ENCODE measurements at places on chromosomes 11 and 22.

GRCh38 chr11:5348551-5349194, 2.6 kb upstream of the OR51B6 start:
- DNase-seq = no peak

- DNase-seq = no peak
Observed at GRCh38 chr11:2149864-2150847, 10.9 kb downstream of the INS start.

GRCh38 chr11:1336836-1337646, 27.6 kb upstream of the TOLLIP start:
- no peak for DNase-seq

DNA sequence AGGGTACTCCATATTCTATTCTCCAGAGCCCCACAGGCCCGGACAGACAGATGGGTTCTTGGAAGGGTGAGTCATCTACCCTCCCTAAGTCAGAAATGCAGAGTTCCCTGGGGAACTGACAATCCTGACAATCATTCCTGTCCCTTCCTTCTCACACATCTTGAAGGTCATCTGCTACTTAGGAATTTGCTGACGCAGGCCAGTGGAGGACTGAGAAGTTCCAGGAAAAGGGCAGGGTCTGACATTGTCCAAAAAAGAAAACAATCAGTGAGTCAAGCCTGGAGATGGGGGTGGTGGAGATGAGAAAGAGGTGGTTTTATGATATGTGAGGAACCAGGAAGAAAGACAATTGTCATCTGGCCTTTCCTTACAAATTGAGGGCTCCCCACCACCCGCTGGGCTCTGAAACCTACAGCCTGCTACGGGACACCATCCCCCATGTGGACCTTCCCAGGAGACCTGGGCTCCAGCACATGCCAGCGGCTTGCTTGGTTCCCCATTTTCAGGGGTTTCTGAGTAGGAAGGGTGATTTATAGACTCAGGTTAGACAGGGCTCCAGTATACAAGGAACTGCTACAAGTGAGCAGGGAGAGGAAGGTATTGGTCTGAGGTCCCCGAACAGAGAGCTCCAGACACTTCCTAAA, 12.9 kb downstream of the CD59 start:
- DNase-seq = peak; percentile 96

DNA sequence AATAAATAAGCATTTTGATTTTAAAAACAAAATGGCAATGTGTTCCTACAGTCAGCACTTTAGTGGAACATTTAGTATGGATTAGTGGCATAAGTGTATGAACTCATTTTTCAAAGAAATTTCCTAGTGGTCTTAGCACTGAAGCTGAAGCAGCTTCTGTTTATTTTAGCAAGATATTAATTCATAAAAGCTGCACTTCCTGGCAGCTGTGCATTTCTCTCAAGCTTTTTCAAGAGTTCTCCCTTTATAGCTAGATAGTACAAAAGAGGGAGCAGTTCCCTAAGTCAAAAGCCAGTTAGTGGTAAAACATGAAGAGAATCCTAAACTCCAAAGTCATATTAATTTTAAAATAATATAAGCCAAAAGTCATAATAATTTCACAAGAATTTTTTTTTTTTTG, 1036.0 kb upstream of the CCDC90B start:
- DNase-seq = no peak

- no peak for DNase-seq
Observed at GRCh38 chr11:47766509-47767227, 473 bp downstream of the FNBP4 start.

GRCh38 chr11:44971185-44971584, 20.5 kb upstream of the TP53I11 start:
- DNase-seq = no peak

DNA sequence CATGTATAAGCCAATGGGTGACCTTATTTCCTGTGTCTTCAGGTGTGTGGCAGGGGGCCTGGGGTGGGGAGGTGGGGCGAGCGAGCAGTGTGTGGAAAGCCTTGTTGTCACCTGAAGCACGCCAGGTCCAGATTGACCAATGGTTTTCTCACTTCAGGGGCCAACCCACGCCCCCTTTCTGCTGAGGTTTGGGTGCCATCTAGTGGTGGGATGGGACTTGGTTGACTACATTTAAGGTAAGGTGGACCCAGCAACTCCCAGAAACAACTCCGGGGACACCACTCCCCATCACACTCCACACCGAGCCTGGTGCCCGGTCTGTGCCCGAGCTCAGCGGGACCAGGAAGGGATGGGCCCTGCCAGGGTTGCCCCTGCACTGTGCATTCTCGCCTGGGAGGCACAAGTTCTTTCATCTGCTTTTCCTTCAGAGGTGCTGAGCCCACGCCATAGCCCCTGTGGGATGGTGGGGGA, 40.0 kb downstream of the TPCN2 start:
- DNase-seq = no peak

DNA sequence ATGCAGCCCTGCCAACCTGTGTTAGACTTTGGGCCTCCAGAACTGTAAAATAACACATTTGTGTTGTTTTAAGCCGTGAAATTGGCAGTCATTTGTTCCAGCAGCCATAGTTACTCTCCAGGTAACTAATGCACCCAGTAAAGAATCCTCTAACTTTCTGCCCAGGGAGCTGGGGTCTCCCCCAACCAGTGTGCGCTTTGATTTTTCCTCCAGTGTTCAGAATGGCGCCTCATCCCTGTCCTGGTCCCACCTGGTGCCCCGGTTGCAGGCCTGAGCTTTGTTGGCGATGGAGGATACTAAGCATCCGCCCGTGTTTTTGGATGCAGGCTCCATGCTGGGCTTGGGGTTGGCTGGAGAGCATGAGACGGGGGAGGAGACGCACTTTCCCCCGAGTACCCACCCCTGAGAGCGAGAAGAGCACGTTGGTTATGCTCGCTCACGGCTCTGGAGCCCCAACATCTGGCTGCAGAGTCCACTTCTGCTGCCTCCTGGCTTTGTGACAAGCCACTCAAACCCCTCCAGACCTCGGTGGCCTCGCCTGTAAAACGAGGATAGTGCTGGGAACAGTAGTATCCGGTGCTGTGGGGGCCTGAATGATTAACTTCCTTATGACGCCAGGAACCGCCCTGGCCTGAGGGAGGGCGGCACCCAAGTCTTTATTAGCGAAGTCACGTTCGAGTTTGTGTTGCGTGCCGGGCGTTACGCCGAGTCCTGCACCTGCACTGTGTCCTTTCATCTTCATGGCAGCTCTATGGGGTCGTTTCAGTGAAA, 25.8 kb downstream of the MRGPRD start:
- no peak for DNase-seq

DNA sequence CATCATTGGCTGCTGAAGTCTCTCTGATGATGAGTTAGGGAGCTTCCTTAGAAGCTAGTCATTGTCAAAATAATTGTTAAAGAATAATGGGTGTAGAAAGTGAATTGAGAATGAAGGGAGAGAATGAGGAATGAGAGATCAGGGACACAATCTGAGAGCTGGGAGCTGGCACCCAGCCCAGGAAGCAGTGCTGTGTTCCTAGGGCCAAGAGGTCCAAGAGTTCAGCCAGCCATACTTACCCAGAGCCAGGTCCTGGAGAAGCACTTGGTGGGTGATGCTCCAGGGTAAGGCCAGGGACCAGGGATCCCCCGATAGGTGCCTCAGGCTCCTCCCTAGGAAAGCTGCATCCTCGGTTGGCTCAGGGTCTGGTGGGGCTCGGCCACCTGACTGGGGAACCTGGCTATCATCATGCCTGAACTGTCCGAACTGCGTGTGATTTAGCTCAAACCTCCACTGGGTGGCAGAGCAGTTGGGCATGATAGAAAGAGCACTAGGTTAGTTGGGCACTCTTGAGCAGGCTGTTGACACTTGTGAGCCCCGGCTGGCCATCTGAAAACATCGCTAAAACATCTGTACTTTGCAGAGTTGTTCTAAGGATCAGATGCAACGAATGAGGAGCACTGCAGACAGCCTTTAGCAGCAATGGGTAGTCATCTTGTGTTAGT, 123.9 kb upstream of the NCAM1 start:
- no peak for DNase-seq

GRCh38 chr22:35736166-35736565, 18.5 kb downstream of the APOL5 start:
- no peak for DNase-seq

- DNase-seq = no peak
Observed at GRCh38 chr11:78907636-78908035, 333.0 kb upstream of the NARS2 start.

DNA sequence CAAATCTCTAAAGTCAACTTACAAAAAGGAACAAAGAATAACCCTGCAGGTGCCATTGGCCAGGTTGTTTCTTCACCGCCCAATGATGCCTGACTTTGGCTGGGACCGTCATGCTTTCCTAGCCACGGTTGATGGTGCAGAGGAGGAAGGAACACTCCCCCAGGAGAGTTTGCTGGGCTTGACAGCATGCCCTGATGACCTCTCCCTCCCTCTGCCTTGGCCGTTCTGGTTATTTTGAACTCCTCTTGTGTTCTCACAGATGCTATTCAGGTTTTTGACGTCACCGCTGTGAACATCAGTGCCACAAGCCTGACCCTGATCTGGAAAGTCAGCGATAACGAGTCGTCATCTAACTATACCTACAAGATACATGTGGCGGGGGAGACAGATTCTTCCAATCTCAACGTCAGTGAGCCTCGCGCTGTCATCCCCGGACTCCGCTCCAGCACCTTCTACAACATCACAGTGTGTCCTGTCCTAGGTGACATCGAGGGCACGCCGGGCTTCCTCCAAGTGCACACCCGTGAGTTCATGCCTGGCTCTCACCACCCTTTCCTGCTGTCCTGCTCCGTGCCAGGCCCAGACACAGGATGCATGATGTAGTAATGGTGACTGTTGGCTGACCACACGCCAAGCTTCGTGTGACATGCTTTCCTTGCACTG, 89.0 kb upstream of the OR4B1 start:
- DNase-seq = no peak

- no peak for DNase-seq
Observed at GRCh38 chr11:118837868-118838267, 45.8 kb upstream of the CXCR5 start.

DNA sequence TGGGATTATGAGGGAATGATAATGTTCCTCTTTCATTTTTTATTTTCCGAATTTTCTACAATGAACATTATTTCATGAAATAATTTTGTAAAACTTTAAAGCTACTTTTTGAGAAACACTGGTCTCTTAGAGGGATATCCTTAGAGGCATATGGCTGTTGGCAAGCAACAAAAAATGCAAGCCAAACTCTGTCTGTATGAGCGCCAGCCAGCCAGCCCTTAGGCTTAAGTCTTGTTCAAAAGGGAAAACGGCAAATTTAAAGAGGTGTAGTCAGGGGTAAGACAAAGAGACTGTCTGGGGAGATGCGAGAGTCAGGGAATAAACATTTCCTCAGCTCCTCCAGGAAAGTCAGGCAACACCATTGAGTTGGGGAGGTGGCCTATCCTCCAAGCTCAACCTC, 22.5 kb downstream of the ASCC2 start:
- DNase-seq = no peak

DNA sequence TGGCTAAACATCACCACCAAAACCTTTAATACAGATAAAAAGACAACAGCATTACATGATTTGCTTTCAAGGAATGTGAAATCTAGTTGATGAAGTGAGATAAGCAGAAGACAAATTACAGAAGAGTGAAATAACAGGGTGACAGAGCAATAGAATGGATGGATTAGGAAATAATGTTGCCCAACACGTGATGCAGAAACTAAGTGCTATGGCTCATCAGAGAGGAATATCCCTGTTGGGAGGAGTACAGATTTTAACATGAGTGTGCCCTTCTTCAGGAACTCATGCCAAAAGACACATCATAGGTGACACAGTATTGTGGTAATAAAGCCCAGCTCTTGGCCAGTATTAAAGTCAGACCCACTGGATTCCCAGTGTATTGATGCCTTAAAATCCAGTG, 176.6 kb upstream of the RAG2 start:
- DNase-seq = peak; percentile 18

- DNase-seq = no peak
Observed at GRCh38 chr11:35477901-35478300, 47.5 kb downstream of the PAMR1 start.

DNA sequence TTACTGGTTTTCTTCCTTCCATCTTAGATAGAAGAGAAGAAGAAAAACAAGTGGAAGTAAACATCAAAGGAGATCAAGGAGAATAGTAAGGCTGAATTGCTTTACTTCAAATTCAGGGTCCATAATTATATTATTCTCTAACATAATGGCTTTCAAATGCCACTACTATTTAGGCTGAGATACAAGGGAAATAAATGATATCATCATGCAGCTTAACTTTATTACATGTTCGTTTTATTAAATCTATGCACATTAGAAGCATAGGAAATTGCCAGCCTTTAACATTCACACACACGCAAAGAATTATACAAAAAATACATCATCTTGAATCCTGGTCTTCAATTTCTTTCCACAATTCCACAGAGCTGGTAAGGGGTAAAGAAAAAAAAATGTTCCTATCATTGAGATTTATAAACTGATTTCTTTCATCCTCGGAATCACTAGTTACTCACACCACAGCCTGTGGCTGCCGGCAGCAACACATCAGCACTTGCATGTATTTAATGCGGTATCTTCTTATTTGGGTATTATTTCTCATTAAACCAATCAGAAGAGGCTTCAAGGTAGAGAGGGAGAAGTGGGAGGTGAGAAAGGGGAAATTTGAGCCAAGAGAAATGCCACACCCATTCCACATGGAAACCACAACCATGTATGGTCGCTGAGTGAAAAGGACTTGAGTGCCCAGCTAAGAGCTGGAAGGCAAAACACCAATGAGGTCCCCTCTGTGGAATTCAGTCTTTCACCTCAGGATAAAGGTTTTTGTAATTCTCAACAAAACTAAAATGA, 26.3 kb downstream of the SYTL2 start:
- DNase-seq = no peak

- no peak for DNase-seq
Observed at GRCh38 chr11:5298451-5298850, 3.3 kb downstream of the OR51B4 start.

- no peak for DNase-seq
Observed at GRCh38 chr11:2699185-2699530, 636 bp downstream of the KCNQ1OT1 start.

DNA sequence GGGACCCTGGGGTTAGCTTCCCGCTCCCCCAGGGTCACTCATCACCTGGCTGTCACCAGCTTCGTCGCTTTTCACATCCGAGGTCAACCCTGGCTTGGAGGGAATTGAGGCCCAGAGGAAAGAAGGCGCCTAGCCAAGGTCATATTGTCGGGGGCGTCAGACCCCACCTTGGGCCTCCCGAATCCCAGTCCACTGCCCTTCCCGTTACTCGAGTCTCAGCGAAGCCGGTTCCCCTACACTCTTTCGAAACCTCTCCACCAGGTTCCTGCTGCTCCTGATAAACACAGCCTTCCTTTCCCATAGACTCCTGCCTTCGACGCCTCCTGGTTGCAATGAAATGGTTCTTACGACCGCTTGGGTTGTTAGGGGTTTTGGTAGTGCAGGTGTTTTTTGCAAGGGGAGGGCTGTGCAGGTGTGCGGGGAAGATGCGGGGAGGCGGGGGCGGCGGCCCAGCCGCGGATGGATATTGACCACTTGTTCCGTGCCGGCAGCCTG, 642 bp downstream of the NAA40 start:
- no peak for DNase-seq

GRCh38 chr22:33785283-33785968, 134.8 kb downstream of the LARGE1 start:
- peak; percentile 41 for DNase-seq
